ENCODE measurements at places on chromosomes 2 and 18. TPM values are rescaled to one million over a fixed set of nuclear protein-coding genes. Genes with fewer than 3 reads are reported as not detected.

DNA sequence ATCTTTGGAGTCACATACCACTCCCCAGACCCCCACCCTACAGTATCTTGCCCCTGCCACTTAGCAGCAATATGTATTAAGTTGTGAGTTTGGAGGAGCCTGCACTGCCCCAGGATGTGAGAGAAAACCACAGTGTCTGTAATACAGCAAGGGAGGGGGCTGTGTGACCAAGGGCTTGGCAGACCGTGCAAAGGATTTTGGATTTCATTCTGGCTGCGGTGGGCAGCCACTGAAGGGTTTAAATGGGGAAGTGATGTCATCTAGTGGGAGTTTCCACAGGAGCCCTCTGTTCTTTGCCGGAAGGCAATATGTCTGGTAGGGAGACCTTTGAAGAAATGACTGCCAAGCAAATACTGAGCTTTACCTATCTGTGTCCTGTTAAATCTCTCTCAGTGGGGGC is 202.4 kb downstream of the FHOD3 start:
- no peak for DNase-seq

- DNase-seq, result no peak
These were observed 31.1 kb downstream of the SLC40A1 start for GRCh38 chr2:189549449-189549832.

GRCh38 chr2:43131051-43131889 is 95.1 kb downstream of the ZFP36L2 start:
- peak; percentile 70 for DNase-seq

DNA sequence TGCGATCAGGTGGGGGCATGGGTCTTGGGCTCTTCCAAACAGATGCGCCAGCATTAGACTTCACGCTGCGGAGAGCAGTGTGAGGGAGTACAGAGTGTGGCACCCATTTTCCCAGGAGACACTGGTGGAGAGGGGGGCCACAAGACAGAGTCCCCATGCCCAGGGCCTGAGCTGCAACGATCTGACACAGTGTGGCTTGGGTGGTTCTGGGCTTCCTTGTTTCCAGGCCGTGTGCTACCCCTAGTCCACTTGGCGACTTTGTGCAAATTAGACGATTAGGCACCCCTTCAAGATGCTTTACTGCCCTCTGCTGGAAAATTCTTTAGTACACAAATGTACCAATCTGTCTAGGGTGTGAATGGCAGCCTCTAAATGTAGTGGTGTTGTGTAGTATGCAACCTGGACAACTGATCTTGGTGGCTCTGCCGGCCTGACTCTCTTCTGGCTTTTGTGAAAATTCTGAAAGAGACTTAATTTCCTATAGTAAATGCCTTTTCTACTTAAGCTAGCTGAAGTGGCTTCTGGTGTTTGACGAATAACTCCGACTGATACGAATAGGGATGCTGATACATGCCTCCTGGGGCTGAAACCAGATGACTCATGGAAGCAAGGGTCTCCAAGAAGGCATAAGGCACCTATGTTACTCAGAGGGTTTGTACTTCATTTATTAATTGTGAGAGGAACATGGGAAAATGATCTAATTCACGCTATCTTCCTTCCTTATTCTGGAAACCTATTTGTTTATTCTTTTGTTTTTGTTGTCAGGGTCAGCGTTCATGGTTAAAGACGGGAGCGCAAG is 92.3 kb upstream of the SMAD2 start:
- peak; percentile 38 for DNase-seq

DNA sequence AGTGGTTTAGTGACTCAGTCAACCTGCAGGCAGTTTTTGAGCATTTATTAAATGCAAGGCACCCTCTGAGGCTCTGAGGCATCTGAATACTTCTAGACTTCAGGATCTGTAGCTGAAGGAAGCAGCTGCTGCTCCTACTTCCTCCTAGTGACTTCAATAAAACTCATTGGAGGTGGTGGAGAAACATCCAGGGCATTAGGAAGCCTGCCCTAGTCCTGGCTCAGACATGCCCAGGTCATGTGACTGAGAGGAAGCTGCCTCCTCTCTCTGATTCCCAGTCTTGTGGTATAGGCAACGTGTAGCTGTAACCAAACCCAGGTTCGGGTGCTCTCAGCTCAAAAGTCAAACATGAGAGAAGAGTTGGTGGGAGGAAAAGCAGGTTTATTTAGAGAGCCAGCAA is 287.2 kb upstream of the GYPC start:
- no peak for DNase-seq

GRCh38 chr2:237061356-237061755 is 24.3 kb upstream of the COPS8 start:
- no peak for DNase-seq

DNA sequence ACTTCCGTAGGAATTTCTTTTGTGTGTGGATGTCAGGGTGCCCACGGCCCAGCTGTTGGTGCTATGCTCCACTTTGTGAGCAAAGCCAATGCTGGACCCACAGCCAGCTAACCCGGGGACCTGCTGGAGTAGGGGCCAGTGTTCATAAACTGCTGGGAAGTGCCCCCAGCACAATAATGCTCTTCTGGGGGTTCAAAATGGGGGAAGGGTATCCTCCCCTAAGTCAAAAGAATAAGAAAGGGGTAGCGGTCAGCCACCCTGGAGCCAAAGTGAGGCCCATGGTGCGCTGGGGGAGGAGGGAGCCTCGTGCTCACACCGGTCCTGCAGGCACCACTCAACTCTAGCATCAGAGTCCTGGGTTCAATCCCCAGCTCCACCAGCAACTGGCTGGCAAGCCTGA is 115.8 kb upstream of the NPAS2 start:
- no peak for DNase-seq

DNA sequence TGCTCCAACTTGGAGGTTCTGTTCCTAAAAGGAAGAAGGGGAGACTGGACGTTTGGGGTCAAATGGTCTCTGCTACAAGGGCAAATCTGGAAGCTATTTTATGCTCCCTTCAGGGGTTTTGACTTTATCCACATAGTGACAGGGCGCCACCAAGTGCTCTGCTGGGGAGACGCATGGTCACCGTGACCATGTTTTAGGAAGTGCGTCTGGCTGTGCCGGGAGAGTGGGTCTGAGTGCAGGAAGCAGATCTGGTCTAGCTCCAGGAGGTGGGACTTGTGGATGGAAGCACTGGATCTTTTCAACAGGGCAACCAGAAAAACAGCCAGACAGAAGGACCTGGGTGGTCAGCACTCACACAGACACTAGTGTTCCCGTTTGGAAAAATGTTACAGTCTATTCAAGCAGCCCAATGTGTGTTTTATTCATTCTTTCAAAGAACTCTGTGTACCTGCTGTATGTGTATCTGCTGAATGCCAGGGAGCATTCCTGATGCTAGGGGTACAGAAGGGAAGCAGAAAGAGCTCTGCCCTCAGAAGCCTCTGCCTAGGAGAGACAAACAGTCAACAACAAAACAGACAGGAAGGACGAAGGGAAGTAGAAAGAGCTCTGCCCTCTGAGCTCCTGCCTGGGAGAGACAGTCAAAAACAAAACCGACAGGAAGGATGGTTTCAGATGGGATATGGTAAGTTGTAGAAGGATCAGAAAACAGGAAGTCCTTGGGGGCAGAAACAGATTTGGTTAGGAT is 14.3 kb downstream of the IMPA2 start:
- peak; percentile 27 for DNase-seq

- no peak for DNase-seq
These were observed 12.4 kb downstream of the CCL20 start for GRCh38 chr2:227826019-227826521.

DNA sequence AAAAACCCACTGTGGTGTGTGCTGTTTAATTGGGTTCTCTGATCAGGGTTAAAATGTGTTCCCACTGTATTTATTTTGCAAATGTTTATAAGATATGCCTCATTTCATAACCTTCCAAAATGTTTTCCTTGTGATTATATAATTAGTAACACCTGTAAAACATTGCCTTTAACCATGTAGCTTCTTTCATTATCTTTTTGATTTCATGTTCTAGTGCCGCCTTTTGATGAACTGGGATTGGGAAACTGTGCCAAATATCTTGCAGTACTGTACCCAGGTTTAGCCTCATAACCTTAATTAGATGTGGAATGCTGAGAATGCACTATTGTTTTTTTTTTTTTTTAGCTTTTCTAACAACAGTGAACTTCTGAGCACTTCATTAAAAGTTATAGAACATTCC is 96.9 kb downstream of the TANC1 start:
- DNase-seq, result no peak

DNA sequence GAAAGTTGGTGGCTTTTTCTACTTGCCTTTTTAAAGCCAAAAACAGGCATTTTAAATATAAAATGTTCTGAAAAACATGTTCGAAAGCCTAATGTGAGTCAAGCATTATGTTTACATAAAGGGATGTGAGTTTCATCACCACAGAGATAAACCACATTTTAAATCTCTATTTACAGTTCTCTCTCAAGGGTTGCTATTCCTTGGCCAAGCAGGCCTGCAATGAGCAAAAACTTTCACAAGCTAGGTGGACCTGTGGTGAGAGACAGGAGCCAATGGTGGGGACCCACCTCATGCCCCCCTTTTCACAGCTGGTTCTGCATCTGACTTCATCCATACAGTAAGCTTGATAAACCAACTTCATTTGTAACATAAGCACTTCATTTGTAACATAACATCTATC is 65.1 kb downstream of the CUL3 start:
- peak; percentile 6 for DNase-seq

DNA sequence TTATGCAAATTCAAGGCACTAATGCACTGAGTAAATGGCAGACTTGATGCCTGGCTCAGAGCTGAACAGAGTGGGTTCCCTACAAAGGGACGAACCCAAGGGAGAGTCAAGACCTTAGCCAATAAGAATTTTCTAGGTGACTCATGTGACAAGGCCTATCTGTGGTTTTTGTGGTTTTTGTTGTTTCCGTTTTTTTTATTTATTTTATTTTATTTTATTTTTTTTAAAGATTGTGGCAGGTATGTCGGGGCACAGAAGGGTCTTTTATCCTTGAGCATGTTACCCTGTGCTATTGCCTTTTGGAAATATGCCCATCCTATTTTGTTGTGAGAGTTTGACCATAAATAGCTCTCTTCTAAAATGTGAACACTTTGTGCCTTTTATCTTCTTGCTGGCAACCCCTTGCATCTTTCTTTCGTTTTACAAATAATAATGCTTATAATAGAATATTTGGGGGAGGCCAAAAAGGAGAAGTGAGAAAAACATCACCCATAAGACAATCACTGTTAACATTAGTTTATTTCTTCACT is 113.4 kb upstream of the AQP4 start:
- DNase-seq, result no peak

DNA sequence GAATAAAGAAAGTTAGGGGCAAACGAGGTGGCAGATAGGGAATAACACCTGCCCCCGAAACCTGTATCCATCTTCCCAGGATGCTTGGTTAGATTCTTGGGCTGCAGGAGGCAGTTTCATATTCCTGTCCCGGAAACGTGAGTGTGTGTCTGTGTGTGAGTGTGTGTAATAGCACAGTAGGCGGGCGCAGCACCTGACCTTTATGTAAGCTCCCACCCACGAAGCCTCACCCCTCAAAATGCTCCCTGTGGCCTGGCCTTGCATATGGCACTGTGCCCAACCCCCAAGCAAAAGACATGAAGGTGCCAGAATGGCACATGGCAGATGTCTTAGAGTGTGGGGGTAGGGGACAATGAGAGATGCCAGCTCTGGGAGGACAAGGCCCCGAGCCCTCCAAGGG is 48.9 kb downstream of the EFR3B start:
- DNase-seq, result no peak

- no peak for DNase-seq
These were observed 71.5 kb downstream of the LTBP1 start for GRCh38 chr2:33018271-33018670.

DNA sequence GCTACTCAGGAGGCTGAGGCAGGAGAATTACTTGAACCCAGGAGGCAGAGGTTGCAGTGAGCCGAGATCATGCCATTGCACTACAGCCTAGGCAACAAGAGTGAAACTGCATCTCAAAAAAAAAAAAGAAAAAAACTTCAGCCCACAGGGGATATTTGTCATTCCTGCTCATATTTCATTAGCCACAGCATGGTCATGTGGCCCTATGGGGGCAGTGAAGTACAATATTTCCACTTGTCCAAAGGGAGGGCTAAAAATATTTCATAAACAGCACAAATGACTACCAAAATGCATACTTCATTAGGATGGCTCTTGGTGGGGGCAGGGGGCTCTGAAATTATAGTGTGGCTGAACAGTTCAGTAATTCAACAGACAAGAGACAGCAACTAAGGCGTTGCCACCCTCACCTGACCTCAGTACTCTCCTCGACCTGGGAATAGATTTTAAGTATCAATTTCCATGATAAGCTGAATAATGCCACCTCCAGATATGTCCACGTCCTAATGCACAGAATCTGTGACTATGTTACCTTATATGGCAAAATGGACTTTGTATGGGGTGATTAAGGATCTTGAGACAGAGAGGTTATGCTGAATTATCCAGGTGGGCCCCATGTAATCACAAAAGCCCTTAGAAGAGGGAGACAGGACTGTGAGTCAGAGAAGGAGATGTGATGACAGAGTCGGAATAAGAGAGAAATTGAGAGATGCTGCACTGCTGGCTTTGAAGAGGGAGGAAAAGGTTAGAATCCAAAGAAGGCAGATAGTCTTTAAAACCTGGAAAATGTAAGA is 158.2 kb upstream of the CRIM1 start:
- no peak for DNase-seq

Gene C2orf80
- total RNA-seq, result not detected

Gene STPG4
- 0.32 TPM for total RNA-seq

Gene VIL1
- total RNA-seq, result 2.1 TPM

Gene CERKL
- total RNA-seq, result not detected

Gene TCF4
- total RNA-seq, result 2.4 TPM

Measured in CD4-positive, CD25-positive, alpha-beta regulatory T cell (primary cell).